ENCODE measurements at places on chromosomes 2 and 18.

GRCh38 chr2:17182399-17182798, 335.8 kb downstream of the RAD51AP2 start:
- DNase-seq: no peak

DNA sequence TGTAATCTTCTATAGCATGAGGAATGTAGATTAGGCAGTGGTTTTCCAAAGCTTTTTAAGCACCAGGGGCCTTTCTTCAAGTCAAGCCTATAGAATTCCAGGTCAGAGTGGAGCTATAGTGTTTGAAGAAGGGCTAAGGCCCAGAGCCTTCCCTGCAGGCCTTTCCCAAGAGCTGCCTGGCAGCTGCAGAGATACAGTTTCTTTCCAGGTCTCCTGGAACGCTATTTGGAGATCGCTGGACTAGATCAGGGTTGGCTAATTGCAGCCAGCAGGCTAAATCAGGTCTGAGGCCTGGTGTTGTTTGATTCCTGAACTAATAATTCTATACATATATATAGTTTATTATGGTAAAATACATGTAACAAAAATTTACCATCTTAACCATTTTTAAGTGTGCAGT, 319.0 kb upstream of the SPRED2 start:
- no peak for DNase-seq

DNA sequence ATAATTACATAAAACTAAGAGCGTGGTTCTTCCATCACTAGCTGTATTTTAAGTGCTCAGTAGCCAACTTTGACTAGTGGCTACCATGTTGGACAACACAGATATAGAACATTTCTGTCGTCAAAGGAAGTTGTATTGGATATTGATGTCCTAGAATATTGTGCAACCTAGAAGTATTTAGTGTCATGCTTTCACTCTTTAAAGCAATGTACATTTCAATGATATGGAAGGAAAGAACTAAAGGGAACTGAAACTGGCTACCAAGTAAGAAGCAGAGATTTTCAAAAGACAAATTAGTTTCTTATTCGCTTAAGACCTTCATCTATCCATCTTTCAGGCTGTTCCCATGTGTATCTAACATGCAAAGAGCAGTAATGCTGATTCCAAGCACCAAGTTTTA, 85.4 kb upstream of the EML6 start:
- no peak for DNase-seq

DNA sequence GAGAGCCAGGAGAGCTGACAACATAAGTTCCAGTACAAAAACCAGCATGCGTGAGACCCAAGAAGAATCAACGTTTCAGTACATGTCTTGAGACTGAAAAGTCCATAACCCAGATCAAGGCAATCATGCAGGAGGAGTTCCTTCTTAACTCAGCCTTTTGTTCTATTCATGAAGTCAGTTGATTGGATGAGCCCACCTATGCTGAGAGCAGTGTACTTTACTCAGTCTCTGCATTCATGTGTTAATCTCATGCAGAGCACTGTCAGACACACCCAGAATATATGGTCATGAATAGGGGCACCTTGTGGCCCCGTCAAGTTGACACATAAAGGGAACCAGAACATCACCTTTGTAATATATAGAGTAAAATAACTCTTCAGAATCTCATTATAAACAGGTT, 653.6 kb upstream of the CNTNAP5 start:
- DNase-seq: no peak

DNA sequence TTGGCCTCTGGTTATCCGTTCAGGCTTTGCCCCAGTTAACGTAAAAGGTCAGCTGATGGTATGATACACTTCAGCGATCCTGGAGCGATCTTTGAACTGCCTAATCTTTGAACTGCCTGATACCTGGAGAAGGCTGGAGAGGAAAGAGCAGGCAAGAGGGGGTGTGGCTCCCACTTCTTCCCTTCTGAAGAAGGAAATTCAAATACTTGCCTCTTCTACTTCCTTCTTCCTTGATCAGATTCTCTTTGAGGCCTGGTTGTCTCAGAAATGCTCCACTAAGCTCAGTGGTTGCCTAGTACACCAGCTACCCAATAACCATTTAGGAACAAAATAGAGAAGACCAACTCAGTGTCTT, 619 bp downstream of the GALM start:
- peak; percentile 79 for DNase-seq

GRCh38 chr2:5938566-5938896, 246.3 kb downstream of the SOX11 start:
- no peak for DNase-seq

- DNase-seq: no peak
These were observed 300.1 kb upstream of the NXPH2 start for GRCh38 chr2:139080244-139080643.

- no peak for DNase-seq
These were observed 73.1 kb downstream of the CPO start for GRCh38 chr2:207012461-207012860.

GRCh38 chr18:24187049-24187448, 48.2 kb downstream of the CABYR start:
- no peak for DNase-seq
